Pancreas (tissue), 10 donors: ENCODE measurements at places on chromosomes 2 and 18. TPM values are rescaled to one million over a fixed set of nuclear protein-coding genes. Genes with fewer than 3 reads are reported as not detected.

DNA sequence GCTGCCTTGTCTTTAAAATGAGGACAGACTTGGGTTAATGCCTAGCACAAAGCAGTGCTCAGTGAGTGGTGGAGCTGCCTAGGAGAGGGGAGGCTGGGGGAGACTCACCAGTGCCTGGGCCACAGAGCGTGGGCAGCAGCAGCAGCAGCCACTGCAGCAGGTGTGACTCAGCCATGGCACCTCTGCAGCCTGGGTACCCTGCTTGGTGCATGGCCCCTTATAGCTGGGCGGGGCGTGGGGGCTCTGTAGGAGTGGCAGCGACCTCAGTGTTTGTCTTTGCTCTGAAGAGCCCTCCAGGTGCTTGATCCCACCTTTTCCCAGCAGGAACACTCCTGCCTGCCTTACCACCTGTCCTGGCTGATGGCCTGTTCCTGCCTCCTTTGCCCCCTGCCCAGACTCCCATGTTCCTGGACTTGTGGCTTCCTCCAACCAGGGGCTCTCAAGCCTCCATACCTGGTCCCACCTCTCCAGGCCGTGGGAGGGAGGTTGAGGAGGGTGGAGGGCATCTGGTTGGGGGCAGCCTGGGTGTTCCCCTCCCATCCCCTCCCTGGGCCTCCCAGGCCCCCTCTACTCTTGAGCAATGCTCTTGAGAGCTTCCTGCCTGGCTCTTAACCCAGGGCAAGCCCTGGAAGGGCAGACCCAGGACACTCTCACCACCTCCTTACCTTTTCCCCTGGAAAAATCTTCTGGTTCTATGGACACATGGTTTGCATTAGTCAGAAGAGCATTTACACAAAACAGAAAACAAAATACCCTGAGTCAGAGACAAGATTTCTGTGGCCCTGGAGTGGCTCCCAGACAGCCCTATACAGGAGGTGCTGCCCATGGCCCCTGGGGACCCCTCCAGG, at the start of gene SFTPB:
SFTPB (minus strand) TSS at position 191 of the 848 bp plus-strand sequence; CDS start at position 175, 16 bp downstream.
- DNase-seq, result no peak

GRCh38 chr2:152617456-152618192, 99.6 kb downstream of the PRPF40A start:
- DNase-seq, result no peak

DNA sequence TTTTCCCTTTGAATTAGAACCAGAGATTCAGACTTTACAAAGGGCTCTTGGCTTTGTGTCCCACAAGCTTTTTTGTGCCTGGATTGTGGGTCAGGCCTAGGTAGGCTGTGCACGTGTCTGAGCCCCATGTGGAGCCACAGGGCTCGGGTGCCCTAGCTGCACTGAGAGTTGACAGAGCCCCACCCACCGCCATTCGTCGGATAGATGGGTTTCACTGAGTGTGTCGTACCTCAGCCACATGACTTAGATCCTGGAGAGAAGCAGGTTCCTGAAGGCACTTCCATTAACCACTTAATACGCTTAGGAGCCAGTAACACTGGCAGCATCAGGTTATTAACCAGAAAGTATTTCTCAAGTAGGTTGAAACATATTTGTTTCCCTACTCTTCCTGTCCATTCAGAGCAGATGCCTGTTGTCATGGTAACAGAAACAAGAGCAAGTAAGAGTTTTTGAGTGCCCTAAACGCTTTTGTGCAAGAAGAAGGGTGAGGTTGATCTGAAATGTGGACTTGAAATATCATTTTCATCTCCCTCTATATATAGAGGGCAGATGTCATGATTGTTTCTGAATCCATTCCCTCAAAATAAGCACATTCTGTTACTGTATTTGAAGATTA, 30.0 kb downstream of the ADCYAP1 start:
- DNase-seq, result no peak

DNA sequence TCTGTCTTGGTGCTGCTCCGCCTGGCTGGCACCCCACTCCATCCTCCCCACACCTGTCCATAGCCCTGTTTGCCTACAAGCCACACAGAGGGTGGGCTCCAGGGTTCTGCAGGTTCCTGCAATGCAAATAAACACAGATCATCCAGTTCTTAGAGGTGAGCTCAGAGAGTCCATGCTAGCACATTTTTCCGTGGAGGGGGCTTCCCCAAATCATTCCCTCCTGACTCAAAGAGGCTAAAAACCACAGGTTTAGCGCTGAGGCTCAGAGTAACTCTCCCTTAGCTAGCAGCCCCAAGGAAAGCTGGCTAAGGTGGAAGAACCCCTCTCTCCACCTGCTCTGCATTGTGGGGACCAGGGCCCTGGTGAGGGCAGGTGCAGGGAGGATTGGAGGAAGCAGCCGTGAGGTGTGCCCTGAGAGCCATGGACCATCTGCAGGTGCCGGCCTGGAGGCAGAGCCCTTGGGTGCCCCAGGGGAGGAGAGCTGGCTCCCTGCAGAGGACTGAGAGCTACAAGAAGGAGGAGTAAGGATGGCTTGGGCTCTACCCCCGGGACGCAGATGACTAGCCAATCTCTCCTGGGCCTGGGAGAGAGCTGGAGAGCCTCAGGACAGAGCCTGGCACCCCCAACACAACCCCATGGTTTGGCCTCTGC, 23.8 kb upstream of the TEX44 start:
- DNase-seq, result no peak

GREB1 gene
- total RNA-seq, result 3.5 TPM

CAPN10 gene
- 8.7 TPM for total RNA-seq

DNA sequence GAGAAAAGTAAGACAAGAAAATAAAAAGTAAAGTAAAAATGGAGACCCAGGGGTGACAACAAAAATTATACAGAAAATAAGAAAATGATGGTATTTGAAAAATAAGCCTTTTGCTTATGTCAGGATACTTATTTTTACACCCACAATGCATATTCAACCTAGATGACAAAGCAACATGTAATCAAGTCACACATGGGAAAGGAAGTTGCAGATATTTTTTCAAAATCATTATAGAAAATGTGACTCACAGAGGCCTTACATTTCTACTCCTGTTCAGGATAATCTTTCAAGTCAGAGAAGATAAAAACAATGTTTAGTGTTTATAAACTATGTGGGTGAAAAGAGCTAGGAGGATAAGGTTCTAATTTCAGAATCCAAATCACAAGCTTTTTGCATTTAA, 275.3 kb upstream of the UBE2E3 start:
- no peak for DNase-seq

ARHGAP28 gene
- 9.9 TPM for total RNA-seq

DNA sequence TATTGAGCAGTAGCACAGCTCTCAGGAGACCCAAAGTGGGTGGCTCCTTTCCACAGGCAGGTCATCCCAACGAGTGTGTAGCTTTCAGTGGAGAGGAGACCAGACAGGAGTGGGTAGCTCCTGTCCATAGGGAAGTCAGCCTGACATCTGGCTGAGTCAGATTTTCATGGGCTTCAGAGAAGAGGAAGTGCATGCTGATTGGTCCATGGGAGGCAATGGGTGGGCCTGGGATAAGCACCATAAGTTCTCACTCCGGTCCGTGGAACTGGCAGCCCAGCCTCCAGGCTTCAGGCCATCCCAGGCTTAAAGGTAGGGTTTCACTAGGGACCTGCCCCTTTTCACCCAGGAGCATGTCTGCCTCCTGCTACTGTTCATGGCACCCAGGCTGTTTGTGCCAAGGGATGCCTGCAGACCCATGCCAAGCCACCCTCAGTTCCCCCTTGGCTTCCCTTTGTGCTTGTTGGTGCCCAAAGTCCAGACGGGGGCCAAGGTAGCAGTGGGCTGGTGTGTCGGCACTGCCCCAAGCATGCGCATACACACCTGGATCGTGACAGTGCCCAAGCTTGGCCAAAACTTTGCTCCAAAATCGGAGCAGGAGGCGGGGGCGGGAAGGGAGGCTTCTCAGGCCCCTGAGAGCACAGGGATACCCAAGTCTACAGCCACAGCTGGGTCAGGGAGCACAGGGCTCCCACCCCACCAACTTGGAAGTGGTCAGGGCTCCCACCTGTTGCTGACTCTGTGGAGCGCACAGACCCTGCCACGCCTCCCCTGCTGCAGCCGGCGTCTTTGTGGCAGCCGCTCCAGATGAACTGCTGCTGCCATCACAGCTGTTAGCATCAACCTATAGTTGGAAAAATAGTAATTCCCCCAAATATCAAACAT, 26.4 kb downstream of the MARCHF7 start:
- DNase-seq, result no peak

- DNase-seq, result peak; percentile 56
These were observed 38.4 kb downstream of the KIF1A start for GRCh38 chr2:240781471-240782220.

GRCh38 chr2:46230115-46230571, 67.1 kb upstream of the EPAS1 start:
- peak; percentile 40 for DNase-seq

ATP6V1C2 gene
- 0.09 TPM for total RNA-seq

TNFRSF11A gene
- 1.8 TPM for total RNA-seq

- DNase-seq, result no peak
These were observed 72.7 kb upstream of the MAP3K20 start for GRCh38 chr2:173002751-173003541.

GRCh38 chr2:17877811-17878280, 621 bp upstream of the KCNS3 start:
- DNase-seq, result no peak

DNA sequence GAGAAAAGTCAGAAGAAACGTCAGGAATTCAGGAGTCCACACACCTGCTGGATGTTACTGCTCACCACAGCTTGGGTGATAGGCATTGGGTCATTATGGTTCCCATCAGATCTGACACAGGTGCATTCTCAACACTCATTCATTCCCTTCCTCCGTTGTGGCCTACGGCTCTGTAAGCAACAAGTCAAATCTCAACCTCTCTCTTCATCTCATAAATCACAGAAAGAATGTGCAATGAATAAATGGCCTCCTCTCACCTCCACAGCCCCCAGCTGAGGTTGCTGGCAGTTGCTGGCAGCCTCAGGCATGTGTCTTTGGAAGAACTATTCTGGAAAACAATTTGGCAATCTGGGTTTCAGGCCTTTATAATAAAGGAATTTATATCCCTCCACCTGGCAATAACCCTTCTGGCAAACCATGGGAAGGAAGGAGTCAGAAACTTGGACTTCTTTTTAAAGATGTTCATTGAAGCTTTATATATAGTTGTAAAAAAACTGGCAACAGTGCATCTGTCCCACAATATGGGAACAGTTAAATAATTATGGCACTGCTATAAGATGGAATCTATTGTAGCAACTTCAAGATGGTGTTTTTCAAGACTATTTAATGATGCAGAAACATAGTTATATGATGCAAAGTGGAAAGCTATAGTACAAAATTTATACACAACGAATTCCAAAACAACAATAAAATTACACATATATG, 175.4 kb downstream of the ANAPC1 start:
- no peak for DNase-seq

GRCh38 chr2:26018184-26019055, 15.5 kb upstream of the RAB10 start:
- peak; percentile 92 for DNase-seq
